Skeletal muscle cell (primary cell): ENCODE measurements at places on chromosomes 12 and 14.
A peak's percentile ranks its signal among the peaks of the same experiment; 100 is the strongest.

DNA sequence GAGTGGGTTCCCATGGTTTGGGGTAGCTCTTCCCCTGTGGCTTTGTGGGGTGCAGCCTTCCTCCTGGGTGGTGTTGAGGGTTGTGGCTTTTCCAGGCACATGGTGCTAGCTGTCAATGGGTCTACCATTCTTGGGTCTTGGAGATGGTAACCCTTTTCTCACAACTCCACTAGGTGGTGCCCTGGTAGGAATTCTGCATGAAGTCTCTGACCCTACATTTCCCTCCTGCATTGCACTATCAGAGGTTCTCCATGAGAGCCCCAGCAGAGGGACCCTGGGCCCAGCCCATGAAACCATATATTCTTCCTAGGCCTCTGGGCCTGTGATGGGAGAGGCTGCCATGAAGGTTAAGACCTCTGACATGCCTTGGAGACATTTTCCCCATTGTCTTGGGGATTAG, 1093.3 kb downstream of the SLC16A7 start:
- DNase-seq: no peak

GRCh38 chr12:96220902-96221301, 26.7 kb downstream of the ELK3 start:
- no peak for DNase-seq

- no peak for DNase-seq
Observed at GRCh38 chr12:45732250-45732649, 2.7 kb downstream of the ARID2 start.

GRCh38 chr14:54503486-54503885, 6.2 kb upstream of the CGRRF1 start:
- no peak for DNase-seq

DNA sequence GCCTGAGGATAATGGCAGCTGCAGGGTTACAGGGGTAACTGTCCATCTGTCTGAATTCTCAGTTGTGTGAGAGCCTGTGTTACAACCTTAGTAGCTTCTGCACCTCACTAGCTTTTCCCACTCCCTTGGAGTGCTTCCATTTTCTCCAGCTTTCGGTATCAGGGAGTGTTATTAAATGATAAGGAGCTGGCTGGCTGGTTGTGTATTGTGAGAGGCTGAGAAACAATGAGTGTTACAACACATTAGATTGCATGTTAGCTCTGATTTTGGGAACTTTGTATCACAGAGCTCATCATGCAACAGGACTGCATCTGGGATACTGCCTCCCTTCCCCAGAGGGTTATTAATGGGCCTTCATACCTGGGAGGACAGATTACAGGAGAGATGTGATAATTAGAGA, 723.7 kb downstream of the DIO2 start:
- no peak for DNase-seq

DNA sequence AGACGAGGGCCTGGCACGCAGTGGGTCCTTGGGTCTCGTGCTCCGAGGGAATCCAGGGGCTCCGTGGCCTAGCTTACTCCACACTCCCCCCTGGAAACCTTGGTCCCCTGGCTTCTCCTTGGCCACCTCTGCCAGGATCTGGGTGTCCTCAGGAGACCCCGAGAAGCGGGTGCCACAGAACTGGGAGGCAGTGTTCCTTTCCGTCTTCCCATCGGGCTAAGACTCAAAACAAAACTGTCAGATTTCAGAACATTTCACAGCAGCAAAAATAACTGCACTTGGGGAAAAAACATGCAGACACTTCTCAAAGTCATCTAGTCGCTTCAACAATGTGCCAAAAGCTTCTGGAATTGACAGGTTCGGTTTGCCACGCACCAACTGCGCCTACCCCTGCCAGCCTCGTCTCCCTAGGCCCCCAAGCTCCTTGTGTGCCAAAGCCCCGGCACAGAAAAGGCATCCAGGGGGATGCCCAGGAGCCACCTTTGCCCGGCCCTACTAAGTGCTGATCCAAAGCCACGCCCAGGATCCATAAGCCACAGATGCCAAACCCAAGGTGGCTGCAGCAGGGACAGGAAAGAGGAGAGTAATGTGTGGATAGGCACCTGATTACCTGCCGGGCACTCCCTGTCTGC, 58.4 kb upstream of the DIO3 start:
- DNase-seq: no peak

- DNase-seq: no peak
Observed at GRCh38 chr12:24993793-24994192, 44.9 kb upstream of the BCAT1 start.

DNA sequence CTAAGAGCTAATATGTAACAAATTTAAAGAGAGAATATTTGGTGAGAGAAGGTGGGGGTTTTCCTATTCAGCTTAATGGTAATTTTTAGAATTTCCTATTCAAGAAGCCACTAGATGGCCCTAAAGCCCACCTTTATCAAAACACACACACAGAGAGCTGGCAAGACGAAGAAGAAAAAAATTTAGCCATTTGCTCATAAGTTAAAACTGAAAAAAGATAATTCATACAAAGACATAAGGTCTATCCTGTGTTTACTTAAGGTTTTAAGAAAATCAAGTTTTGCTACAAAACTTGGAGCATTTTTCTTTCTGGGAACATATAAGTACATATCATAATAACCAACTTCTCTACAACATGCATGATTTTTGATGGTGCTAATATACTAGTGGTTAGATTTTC, 46.8 kb upstream of the PCED1B start:
- no peak for DNase-seq

- peak; percentile 52 for DNase-seq
Observed at GRCh38 chr12:15584366-15585041, 204.7 kb downstream of the EPS8 start.

DNA sequence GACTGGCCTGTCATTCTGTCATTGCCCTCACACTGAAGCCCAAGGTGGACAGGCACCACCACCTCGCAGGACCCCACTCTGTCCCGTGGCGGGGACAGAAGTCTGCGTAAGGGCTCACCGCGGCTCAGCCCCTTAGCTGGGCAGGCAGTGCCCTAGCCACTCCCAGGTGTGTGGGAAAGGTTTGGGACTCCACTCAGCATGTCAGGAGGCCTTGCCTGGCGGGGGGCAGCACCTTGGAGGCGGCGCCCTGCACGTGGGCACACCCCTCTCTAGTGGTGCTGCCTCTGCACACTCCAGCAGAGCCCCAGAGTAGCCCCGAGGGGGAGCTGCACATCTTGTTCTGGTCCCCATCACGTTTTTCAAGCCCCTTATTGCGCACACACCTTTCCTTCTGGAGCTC, 35.6 kb downstream of the FIGNL2 start:
- no peak for DNase-seq

DNA sequence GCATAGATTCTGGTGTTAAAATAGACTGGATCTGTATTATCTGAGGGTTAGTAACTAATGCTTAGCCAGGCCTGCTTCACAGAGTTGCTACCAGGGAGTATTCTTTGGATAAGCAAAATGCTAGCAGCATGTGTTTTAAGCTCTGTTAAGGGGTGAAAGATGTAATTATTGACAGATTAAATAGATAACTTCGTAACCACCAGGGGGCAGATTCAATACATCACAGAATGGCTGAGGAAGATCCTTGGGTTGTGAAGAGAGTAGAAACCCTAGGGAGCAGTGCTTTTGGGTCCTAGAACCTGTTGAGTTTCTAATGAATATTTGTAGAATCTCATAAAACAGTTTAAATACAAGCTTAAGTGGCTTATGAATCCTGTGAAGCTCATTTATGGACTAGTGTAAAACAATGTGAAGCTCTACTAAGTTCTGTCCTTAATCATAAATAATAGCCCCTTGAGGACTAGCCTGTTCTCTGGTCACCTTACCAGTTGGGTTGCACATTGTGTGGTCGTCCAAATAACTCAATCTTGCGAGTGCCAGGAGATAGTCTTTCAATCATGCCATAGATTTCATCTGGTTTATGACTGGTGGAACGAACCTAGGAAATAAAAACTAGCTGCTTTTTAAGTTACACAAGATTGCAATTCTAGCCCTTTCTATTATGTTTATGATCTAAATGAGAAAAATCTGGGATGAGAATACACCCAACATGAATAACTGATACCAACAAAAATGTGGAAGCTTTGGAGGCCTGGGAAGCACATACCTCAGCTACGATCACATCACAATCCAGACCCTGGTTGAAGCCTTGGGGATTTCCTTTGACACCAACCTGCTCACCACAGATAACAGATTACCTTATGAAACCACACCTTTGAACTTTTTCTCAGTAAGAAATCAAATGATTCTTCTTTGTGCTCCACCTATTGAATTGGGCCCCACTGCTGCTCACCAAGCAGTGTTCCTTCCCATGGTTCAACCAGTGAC, 12.3 kb downstream of the METTL3 start:
- no peak for DNase-seq

- no peak for DNase-seq
Observed at GRCh38 chr12:105425254-105426174, 95.0 kb downstream of the C12orf75 start.

DNA sequence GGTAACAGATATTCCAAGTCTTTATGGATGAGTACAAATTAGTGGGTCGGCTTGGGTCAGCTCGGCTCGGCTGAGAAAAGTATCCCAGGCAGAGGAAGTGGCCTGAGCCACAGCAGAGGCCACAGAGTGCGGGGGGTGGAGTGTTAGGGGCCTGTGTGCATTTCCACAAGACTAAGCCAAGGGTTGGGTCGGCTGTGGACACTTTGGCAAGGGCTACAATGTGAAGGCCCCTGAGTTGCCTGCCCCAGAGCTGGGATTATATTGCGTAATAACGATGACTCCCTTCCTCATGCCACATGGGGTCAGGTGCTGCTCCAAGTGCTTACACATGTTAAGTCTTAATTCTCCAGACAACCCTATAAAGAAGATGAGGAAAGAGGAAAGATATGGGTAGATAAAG, 11.4 kb downstream of the EVL start:
- DNase-seq: peak; percentile 72
